Astrocyte of the hippocampus (primary cell): ENCODE measurements at places on chromosomes 13 and 19.

GRCh38 chr19:2461751-2462634, 5.2 kb upstream of the LMNB2 start:
- DNase-seq, result peak; percentile 84

- no peak for DNase-seq
Observed at GRCh38 chr13:42011601-42012350, 36.7 kb upstream of the DGKH start.

- DNase-seq, result no peak
Observed at GRCh38 chr19:12287958-12288500, 6.7 kb downstream of the ZNF44 start.

DNA sequence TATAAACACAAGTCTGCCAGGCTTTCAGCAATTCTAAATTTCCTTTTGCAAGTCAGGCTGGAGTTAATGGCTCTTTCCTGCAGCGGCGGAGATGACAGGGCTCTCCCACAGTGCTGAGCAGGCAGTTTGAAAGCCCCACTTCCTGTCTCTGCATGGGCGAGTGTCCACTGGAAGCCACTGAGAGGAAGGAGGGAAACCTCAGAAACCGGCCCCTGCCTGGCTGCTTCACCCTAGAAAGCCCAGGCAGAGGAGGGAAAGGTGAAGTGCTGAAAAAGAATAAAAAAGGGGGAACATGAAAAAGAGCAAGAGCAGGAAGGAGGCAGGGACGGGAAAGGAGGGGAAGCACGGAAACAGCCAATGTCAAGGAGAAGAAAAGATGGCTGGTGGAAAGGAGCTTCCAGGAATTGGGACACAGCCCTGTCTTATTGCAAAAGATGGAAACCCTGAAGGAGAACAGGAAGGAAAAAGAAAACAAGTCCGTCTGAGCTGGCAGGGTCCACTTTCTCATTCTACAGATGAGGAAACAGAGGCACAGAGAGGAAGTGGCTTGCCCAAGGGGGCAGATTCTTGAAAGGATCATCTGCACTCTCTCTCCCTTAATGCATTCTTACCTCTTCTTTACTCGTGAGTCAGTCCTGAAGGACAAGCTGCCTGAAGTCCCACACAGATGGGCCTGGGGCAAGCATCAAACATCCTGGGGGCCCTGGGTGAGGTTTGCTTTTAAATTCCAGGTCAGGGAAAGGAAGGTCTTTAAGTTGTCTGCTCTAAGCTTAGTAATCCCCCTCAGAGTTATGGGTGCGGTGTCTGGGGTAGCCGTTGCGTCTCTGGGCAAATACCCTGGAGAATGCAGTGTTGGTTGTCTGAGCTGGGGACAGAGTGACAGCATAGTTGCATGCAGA, 38.8 kb upstream of the ALOX5AP start:
- peak; percentile 29 for DNase-seq

DNA sequence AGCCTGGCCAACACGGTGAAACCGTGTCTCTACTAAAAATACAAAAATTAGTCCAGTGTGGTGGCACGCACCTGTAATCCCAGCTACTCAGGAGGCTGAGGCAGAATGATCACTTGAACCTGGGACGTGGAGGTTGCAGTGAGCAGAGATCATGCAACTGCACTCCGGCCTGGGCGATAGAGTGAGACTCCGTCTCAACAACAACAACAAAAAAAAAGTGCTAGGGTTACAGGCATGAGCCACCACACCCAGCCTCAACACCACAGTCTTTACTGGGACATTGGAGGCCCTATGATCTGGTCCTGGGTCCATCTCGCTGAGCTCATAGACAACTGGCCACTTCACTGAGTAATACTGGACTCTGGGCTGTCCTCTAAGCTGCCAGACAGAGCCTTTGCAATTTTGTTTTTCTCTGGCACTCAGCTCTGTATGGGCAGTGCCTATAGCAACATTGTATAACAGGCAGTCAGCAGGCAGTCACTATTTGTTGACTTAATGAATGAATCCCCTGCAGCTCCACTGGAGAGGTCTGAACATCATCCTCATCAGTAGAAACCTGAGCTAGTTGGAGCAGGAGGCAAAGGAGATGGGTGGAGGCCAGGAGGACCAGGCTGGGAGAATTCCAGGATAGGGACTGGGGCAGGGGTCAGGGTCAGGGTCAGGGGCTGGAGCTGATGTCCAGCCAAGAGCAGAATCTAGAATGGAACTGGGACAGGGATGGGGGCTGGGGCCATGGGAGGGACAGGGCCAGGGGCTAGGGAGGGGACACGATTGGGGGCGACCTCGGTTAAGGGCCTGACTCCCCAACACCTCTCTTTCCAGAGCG, 8.1 kb downstream of the BLOC1S3 start:
- DNase-seq, result no peak

- DNase-seq, result no peak
Observed at GRCh38 chr13:113223070-113223469, 13.7 kb downstream of the CUL4A start.

DNA sequence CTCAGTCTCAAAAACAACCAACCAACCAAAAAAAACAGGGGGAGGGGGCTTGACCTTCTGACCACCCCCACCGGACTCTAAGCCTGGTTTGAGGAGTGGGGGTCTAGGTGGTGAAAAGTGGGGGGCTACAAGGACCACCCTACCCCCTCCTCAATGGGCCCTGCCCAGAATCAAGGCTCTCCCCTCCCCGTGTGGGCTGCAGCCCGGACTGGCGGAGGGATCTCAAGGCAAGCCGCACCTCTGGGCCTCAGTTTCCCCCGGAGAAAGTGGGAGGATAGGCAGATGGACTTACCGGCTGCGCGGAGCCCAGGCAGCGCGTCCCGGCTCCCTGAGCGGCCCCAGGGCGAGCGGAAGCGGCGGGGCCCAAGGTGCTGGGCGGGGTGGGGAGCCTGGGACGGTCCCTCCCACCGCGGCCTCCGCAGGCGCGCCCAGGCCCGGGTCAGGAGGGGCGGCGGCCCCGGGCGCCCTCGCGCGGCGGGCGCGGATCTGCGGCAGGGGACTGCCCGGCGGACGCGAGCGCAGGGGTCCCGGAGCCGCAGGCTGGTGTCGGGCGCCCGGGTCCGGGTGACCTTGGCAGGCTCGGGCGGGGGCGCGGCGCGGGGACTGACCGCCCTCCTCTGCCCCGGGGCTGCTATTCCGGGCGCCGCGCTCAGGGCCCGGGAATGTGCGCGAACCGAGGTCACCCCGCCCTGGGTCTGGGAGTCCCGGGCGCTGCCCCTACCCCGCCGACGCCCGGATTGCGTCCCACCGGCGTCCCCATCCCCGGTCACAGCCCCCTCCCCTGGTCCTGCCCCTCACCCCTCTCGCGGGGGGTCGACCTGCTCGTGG, at the start of gene ADAMTSL5:
TSS of gene ADAMTSL5 (minus strand) at position 349 of the 828 bp plus-strand sequence. CDS start 2,076 bp downstream, outside the sequence.
- DNase-seq, result peak; percentile 65

GRCh38 chr13:58018020-58018419, 386.5 kb downstream of the PCDH17 start:
- DNase-seq, result no peak

- peak; percentile 63 for DNase-seq
Observed at GRCh38 chr19:3682741-3683404, 17.4 kb downstream of the PIP5K1C start.

DNA sequence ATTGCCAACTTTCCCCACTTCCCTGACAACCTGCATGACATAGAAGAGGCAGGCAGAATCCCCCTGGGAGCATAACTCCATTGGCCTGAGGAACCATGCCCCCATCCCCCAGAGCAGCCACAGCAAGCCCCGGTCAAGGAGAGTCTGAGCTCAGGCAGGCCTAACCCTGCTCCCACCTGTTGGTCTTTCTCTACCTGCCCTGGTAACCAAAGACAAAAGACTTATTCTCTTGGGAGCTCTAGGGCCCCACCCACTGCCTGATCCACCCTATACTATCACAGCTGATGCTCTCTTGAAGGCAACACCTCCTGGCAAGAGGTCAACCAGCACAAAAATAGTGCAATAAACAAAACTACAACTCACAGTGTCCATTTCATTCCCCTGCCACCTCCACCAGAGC, 59.3 kb downstream of the TNFSF13B start:
- DNase-seq, result no peak

- DNase-seq, result no peak
Observed at GRCh38 chr19:41863209-41863931, 3.3 kb downstream of the RPS19 start.

- no peak for DNase-seq
Observed at GRCh38 chr19:38894968-38895367, 4.5 kb downstream of the SIRT2 start.

DNA sequence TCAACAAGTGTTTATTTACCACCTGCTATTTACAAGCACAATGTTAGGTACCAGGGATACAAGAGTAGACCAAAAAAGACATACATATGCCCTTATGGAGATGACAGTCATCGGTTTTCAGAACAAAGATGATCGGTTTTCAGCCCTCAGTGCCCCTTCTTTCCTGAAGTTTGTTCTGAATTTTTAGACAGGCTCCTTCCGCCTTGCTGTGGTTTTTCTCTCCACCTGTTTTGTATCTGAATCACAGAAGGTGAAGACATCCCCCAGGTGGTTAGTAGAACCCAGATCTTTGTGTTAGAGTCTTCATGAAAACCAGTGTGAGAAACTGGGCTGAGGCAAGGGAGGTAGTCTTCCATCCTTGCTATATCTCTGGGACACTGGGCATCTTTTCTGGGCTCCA, 23.5 kb downstream of the ACTL9 start:
- DNase-seq, result no peak

- peak; percentile 56 for DNase-seq
Observed at GRCh38 chr19:33325920-33326319, 23.6 kb upstream of the CEBPA start.

- peak; percentile 52 for DNase-seq
Observed at GRCh38 chr19:36257520-36257876, 42.6 kb downstream of the ZNF146 start.

DNA sequence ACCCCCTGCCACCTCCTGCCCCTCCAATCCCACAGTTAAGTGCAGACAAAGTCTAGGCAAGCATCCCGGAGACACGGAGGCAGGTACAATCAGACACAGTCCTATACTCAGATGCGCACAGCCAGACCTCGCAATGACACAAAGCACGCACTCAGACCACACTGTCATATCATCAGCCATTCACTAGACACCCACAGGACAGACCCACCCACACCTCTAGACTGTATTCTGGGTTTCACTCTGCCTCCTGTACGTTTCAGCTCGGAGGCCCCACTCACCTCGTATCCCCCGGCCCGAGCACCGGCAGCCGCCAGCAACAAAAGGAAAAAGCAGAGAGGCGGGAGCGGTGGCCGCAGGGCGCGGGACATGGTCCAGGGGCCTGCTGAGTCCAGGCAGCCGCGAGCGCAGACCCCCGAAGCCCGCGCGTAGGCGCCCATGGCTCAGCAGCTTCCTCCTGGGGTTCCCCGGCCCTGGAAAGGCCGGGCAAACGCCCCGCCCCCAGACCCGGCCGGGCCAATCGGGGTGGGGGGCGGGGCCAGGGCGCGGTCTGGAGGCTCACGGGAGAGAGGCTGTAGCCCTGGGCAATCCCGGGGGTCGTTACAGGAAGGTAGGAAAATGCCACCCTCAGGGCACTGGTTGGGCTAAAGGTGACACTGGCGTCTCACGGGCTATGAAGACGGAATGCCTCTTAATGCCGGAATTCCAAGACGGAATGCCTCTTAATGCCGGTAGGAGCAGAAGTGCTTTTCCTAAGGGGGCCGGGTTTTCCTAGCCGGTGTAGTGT, at the start of the genes MAN2B1 and WDR83:
TSS of gene MAN2B1 (minus strand) at position 478 of the 784 bp plus-strand sequence. CDS start at position 437, 41 bp downstream.
TSS of gene WDR83 (plus strand) at position 543 of the 784 bp plus-strand sequence. CDS start 2,984 bp downstream, outside the sequence.
- peak; percentile 91 for DNase-seq

DNA sequence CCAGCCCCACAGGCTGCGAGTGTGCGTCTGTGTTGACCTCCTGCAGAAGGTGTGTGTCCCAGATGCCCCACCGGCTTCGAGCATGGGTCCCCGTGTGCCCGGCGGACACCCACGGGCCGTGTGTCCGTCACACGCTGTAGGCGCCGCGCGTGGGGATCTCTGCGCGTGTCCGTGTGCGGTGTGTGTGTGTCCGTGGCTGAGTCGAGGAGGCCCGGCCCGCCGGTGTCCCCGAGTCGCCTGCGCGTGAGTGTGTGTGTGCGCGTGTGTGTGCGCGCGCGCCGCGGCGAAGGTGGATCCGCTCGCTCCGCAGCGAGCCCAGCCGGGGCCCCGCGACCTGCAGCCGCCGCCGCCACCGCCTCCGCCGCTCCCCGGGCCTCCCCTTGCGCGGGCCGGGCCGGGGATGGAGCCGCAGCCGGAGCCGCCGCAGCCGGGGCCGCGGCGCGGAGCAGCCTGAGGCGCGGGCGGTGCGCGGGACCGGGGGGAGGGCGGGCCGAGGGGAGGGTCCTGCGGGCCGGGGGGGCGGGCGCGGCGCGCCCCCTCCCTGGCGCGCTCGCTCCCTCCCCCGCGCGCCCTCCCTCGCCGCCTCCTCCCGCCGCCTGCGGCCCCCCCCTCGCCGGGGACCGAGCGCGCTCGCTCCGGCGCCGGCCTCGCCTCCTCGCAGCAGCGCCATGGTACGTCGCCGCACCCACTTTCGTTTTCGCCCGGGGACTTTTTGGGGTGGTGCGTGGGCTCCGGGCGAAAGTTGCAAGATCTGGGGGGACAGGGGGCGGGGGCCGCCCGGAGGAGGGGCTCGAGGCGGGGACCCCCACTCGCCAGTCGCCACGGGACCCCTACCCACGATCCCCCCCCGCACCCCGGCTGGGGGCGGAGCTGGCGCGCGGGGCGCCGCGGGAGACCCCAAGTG, 7.1 kb upstream of the NFIC start:
- DNase-seq, result peak; percentile 80

GRCh38 chr19:2271234-2272103, 10.5 kb downstream of the PEAK3 start:
- DNase-seq, result peak; percentile 68

- DNase-seq, result no peak
Observed at GRCh38 chr19:35015270-35015953, 14.9 kb upstream of the SCN1B start.

GRCh38 chr19:10603084-10603872, 16.2 kb upstream of the AP1M2 start:
- DNase-seq, result peak; percentile 49

DNA sequence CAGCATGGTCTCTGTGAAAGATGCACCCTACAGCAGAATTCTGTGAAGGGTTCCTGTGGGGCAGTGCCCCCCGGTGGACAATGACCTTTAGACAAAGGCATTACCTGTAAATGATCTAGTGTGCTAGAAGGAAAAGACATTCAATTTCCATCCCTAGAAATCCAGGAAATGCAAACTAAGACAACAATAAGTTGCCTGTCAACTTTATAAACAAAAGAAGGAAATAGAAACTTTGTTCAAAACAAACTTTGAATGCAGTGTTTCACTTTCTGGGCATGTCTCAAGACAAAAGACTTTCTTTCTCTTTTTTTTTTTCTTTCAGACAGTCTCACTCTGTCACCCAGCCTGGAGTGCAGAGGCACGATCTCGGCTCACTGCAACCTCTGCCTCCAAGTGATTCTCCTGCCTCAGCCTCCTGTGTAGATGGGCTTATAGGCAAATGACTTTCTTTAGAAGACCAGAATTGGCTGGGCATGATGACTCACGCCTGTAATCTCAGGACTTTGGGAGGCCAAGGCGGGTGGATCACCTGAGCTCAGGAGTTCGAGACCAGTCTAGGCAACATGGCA, 15.5 kb downstream of the TEX101 start:
- DNase-seq, result no peak

DNA sequence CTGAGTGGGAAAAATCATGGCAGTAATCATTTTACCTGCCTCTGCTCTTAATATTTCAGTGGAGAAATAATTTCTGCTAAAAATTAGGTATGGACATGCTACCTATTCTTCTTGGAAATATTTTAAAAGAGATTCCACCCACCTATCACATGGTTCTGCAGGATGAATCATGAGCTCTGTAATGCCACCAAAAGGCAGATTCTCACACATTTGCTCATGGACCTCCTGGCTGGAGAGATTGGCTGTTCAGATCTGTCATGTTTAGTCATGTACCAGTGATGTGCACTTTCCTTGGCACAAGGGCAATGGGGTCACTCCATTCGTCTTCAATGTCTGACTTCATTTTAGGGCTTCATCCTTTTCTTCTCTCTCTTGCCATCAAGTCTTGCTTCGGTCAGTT, 101.8 kb upstream of the MBNL2 start:
- DNase-seq, result no peak
